ENCODE measurements at places on chromosomes 3 and 15. TPM values are rescaled to one million over a fixed set of nuclear protein-coding genes. Genes with fewer than 3 reads are reported as not detected.

DNA sequence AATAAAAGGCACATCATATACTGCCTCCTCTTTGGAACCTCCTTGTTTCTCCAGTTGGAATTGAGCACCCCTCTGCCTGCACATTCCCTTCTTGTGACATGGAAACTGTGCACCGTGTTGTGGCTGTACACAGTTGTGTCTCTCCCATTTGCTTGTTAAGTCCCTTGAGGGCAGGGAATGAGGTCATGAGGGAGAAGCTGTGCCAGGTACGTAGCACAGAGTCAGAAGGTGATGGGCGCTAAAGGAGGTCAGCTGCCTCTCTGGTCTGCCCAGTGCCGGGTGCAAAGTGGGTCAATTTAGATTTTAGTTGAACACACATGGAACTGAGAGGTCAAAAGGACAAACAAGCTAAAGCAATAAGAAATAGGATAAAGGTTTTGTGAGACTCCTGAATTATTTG is 124.4 kb downstream of the FAM43A start:
- H3K27ac ChIP-seq = no peak overlapping the region
- H3K36me3 ChIP-seq = no peaks in the 10 kb centered on the region
- H3K4me3 ChIP-seq = no peak overlapping the region
- H3K27me3 ChIP-seq = no peaks in the 10 kb centered on the region
- no peaks in the 10 kb centered on the region for H3K4me1 ChIP-seq
- no peak for DNase-seq

GRCh38 chr15:96514607-96515285 is 184.2 kb downstream of the NR2F2 start:
- no peak overlapping the region for H3K4me3 ChIP-seq
- H3K36me3 ChIP-seq = no peaks in the 10 kb centered on the region
- H3K27ac ChIP-seq = no peak overlapping the region
- H3K27me3 ChIP-seq = no peaks in the 10 kb centered on the region
- no peaks in the 10 kb centered on the region for H3K4me1 ChIP-seq

The CHDH gene
- total RNA-seq = 10.9 TPM

DNA sequence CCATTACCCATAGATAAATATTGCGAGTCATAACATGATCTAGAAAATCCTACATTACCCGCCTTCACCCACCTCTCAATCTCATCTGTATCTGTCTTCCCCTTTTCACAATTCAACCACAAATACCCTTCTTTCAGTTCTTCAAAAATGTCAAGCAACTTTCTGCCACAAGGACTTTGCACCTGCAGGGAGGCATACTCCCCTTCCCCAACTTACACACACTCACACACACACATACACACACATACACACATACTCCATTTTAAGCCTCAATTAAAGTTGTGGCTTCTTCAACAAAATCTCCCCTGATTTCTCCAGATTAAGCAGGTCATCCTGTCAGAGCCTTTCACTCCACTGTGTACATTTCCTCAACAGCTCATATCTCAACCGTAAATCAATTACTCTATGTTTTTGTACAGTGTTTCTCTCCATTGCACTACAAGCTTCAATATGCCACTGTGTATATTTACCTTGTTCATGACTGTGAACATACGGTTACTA is 33.1 kb upstream of the CCDC50 start:
- H3K4me3 ChIP-seq = no peak overlapping the region
- H3K4me1 ChIP-seq = no peaks in the 10 kb centered on the region
- DNase-seq = no peak
- H3K36me3 ChIP-seq = no peaks in the 10 kb centered on the region
- H3K27ac ChIP-seq = no peak overlapping the region

- no peak overlapping the region for H3K4me3 ChIP-seq
- H3K4me1 ChIP-seq = no peaks in the 10 kb centered on the region
- no peaks in the 10 kb centered on the region for H3K36me3 ChIP-seq
- H3K27ac ChIP-seq = no peak overlapping the region
- no peak for DNase-seq
Observed at GRCh38 chr15:91561371-91562100, 292.0 kb upstream of the SLCO3A1 start.

- H3K27me3 ChIP-seq = no peaks in the 10 kb centered on the region
- no peaks in the 10 kb centered on the region for H3K36me3 ChIP-seq
- H3K4me3 ChIP-seq = no peak overlapping the region
Observed at GRCh38 chr3:11290743-11291680, 18.8 kb downstream of the ATG7 start.

Data from lung (tissue), 17 donors.